ENCODE measurements at places on chromosomes 7 and 10. TPM values are rescaled to one million over a fixed set of nuclear protein-coding genes. Genes with fewer than 3 reads are reported as not detected.

DNA sequence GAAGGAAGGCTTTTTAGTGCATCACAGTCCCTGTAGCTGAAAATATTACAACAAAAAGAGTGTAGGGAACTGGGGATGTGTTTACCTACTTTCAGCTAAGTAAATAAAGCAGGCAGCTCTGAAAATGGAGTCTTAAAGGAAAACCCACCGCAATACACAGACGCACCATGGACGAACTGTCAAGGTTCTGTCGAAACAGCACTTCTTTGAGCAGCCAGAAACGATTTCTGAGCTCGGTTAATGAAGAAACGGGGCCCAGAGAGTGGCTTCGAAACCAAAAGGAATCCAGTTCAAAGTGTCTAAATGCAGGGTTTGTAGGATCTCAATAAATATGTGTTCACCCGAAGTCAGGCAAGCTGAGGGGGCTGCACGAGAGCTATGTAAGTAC, 275.4 kb upstream of the NEBL start:
- peaks cover 49% of the 10 kb centered on the region for H3K27me3 ChIP-seq
- H3K4me3 ChIP-seq: peak overlapping the region; percentile 92
- H3K4me1 ChIP-seq: peaks cover 33% of the 10 kb centered on the region
- H3K27ac ChIP-seq: no peak overlapping the region
- H3K36me3 ChIP-seq: no peaks in the 10 kb centered on the region

The CYP3A7 gene
- total RNA-seq: not detected

The CHN2 gene
- 5.0 TPM for total RNA-seq

The TNPO3 gene
- total RNA-seq: 87.0 TPM

The PON1 gene
- total RNA-seq: 0.26 TPM

DNA sequence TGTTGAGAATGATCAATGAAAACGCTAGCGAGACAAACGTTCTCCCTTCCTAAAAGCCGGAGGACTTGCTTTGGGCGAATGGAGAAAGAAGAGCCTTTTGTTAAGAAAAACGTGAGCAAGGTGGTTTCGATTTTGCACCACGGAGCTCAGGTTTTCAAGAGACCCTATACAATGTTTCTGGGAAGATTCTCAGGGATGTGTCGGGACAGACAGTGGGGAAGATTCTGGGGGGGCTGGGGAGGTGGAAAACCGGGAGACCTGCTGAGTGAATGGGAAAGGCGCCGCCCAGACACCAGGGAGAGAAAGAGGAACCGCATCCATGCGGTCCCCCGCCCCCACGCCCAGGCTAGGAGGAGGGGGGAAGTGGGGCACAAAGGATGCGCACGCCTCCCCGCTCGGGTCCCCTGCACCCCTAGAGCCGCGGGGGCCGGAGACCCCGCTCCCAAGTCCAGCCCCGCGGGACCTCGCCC, 745 bp downstream of the YWHAG start:
- peaks cover 41% of the 10 kb centered on the region for H3K4me1 ChIP-seq
- H3K27me3 ChIP-seq: no peaks in the 10 kb centered on the region
- H3K27ac ChIP-seq: peak overlapping the region; percentile 86
- H3K4me3 ChIP-seq: peak overlapping the region; percentile 96

GRCh38 chr7:29013082-29013695, 55.1 kb upstream of the TRIL start:
- no peak for DNase-seq
- H3K27me3 ChIP-seq: no peaks in the 10 kb centered on the region
- H3K4me1 ChIP-seq: peaks cover under 1% of the 10 kb centered on the region
- H3K27ac ChIP-seq: no peak overlapping the region
- H3K36me3 ChIP-seq: no peaks in the 10 kb centered on the region
- no peak overlapping the region for H3K4me3 ChIP-seq

The UBE2D1 gene
- 23.8 TPM for total RNA-seq

DNA sequence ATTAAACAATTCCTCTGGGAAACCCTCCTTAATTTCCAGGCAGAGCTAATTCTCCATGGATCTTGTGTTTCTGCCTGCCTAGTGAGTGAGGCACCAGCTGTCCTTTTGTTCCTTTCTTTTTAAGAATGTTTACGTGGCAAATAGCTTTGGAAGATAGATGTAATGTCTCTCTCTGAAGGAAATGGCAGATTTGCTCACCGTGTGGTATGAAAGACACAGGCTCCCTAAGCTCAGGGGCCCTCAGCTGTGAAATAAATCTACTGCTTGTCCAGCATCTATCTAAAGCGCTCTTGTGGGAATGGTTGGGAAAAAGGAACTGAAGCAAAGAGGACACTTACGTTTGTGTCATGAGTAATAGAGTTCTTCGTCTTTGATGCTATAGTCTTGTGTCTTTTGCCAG, 64.6 kb downstream of the FAS start:
- no peaks in the 10 kb centered on the region for H3K36me3 ChIP-seq
- H3K27ac ChIP-seq: no peak overlapping the region
- H3K4me1 ChIP-seq: peaks cover 11% of the 10 kb centered on the region
- H3K27me3 ChIP-seq: no peaks in the 10 kb centered on the region
- H3K4me3 ChIP-seq: no peak overlapping the region

The DDC gene
- total RNA-seq: not detected

- H3K4me1 ChIP-seq: peaks cover 4% of the 10 kb centered on the region
- H3K4me3 ChIP-seq: no peak overlapping the region
- no peaks in the 10 kb centered on the region for H3K36me3 ChIP-seq
- DNase-seq: no peak
- no peak overlapping the region for H3K27ac ChIP-seq
These were observed 7.0 kb upstream of the CSGALNACT2 start for GRCh38 chr10:43131256-43131655.

The ACSM6 gene
- 0.14 TPM for total RNA-seq

The OPALIN gene
- total RNA-seq: not detected

- H3K4me1 ChIP-seq: peaks cover 10% of the 10 kb centered on the region
- no peak for DNase-seq
- no peak overlapping the region for H3K4me3 ChIP-seq
- no peak overlapping the region for H3K27ac ChIP-seq
- peaks cover 6% of the 10 kb centered on the region for H3K27me3 ChIP-seq
- no peaks in the 10 kb centered on the region for H3K36me3 ChIP-seq
These were observed 10.8 kb downstream of the NEURL1 start for GRCh38 chr10:103504181-103504783.

GRCh38 chr7:159149488-159149887, 4.8 kb upstream of the VIPR2 start:
- no peaks in the 10 kb centered on the region for H3K4me1 ChIP-seq
- H3K36me3 ChIP-seq: no peaks in the 10 kb centered on the region
- no peak overlapping the region for H3K27ac ChIP-seq
- DNase-seq: no peak
- H3K27me3 ChIP-seq: peaks cover 4% of the 10 kb centered on the region
- H3K4me3 ChIP-seq: no peak overlapping the region

DNA sequence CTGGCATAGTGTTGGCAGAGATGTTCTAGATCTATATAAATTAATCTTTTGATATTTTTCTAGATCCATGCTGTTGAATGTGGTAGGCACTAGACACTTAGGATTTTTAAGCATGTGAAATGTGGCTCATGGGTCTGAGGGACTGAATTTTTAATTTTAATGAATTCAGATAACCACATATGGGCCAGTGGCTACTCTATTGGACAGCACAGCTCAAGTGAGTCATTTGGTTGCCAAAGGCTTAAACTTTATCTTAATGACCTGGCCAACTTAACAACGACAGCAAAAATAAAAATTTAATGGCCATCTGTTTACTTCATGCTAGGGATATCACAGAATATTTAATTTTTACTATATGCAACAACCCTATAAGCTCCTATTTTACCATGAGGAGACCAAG, 61.4 kb downstream of the CDK14 start:
- peaks cover 44% of the 10 kb centered on the region for H3K4me1 ChIP-seq
- H3K27ac ChIP-seq: no peak overlapping the region
- no peak for DNase-seq
- H3K36me3 ChIP-seq: no peaks in the 10 kb centered on the region
- no peak overlapping the region for H3K4me3 ChIP-seq

DNA sequence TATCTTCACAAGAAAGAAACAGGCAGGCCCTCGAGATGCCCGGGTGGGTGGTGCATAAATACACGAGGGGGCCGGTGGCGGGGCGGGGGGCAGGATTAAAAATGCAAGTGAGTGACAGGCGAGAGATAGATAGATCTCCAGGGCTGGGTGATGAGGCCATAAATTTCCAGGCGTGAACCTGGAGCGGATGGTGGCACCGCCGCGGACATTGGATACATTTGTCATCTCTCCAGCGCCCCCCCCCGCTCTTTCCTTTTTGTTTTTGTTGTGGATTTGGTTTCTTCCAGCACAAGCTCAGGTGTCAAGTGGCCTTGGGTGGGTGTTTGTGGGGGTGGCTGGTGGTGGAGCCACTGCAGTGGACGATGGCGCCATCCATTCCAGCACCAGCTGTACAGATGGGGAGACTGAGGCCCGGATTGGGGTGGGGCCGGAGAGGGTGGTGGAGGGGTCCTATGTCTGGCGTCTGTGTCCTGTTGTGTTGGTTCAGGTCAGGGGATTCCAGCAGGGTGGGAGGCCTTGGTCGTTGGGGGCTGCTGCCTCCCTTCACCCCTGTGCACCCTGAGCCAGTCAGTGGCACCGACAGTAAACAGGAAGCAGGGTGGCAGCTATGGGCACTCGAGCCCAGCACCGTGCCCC, 2.9 kb downstream of the ELFN1 start:
- H3K4me1 ChIP-seq: peaks cover 15% of the 10 kb centered on the region
- H3K36me3 ChIP-seq: no peaks in the 10 kb centered on the region
- H3K4me3 ChIP-seq: no peak overlapping the region

- H3K4me1 ChIP-seq: 0 out of 2 replicates have a peak, but pooled peaks cover 3% of the 10 kb centered on the region
- no peak overlapping the region for H3K27ac ChIP-seq
- H3K36me3 ChIP-seq: peaks cover 14% of the 10 kb centered on the region
- H3K4me3 ChIP-seq: no peak overlapping the region
- H3K27me3 ChIP-seq: no peaks in the 10 kb centered on the region
- no peak for DNase-seq
These were observed 117.4 kb downstream of the LHPP start for GRCh38 chr10:124579011-124579399.

The PLXDC2 gene
- total RNA-seq: 31.7 TPM

- H3K4me1 ChIP-seq: no peaks in the 10 kb centered on the region
- no peak for DNase-seq
- no peaks in the 10 kb centered on the region for H3K36me3 ChIP-seq
- no peaks in the 10 kb centered on the region for H3K27me3 ChIP-seq
- H3K4me3 ChIP-seq: no peak overlapping the region
These were observed 204.7 kb downstream of the TAX1BP1 start for GRCh38 chr7:27944643-27945042.

- no peaks in the 10 kb centered on the region for H3K36me3 ChIP-seq
- no peak for DNase-seq
- H3K27me3 ChIP-seq: no peaks in the 10 kb centered on the region
These were observed 482 bp downstream of the CCDC6 start for GRCh38 chr10:59905731-59906416.

DNA sequence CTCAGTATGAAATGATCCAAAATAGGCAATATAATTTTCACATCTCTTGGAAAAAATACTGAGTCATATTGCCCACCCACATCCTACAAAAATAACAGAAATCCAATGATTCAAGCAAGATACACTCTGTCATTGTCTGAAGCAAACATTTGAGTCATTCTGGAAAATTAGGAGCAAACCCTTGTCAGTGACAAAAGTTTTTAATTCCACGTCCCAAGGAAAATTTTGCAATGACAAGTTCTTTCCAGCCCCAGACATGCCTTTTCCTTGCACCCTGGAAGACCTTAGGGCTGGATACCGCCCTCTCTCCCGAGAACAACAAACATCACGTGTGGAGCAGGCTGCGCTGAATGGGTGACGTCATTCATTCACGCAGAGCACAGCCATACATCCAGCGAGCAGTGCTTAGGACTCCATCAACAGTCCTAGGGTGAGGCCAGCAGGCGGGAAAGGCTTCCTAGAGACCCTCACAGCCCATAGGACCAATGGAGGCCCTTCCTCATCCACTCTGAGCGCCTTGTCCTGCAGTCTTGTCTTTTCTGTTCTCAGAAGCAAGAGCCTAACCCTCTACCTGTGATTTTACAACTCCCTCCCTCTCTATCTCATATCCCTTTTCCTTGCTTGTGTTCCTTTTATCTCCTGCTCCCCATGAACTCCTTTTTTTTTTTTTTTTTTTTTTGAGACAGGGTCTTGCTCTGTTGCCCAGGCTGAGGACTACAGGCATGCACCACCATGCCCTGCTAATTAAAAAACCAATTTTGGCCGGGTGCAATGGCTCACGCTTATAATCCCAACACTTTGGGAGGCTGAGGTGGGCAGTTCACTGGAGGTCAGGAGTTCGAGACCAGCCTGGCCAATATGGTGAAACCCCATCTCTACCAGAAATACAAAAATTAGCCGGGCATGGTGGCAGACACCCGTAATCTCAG, 23.5 kb upstream of the KDM7A start:
- peaks cover 16% of the 10 kb centered on the region for H3K36me3 ChIP-seq
- H3K4me1 ChIP-seq: peaks cover 14% of the 10 kb centered on the region
- DNase-seq: no peak
- H3K27ac ChIP-seq: no peak overlapping the region
- peaks cover 9% of the 10 kb centered on the region for H3K27me3 ChIP-seq

The TRPV5 gene
- total RNA-seq: not detected

DNA sequence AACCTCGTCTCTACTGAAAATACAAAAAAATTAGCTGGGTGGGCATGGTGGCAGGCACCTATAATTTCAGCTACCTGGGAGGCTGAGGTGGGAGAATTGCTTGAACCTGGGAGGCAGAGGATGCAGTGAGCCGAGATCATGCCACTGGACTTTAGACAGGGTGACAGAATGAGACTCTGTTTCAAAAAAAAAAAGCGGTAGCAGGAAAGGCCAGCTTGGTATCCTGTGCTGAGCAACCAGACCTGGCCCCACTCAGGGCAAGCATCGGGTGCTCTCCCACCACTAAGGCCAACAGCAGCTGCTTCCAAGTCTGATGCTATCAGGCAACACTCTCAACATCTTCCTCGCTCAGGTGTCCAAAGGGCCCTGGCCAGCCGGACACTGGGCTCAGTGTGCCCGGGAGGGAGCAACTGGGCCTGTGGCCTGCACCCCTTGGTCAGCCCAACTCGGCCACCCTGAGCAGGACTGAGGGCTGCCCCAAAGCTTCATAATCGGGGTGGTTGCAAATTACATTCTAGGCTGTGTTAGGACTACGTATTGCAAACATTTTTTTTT, 44.3 kb upstream of the MSMB start:
- no peaks in the 10 kb centered on the region for H3K27me3 ChIP-seq
- peaks cover 11% of the 10 kb centered on the region for H3K4me1 ChIP-seq
- no peaks in the 10 kb centered on the region for H3K36me3 ChIP-seq

GRCh38 chr10:5601826-5602495, 64.4 kb downstream of the ASB13 start:
- no peak overlapping the region for H3K27ac ChIP-seq
- no peaks in the 10 kb centered on the region for H3K27me3 ChIP-seq
- no peaks in the 10 kb centered on the region for H3K4me1 ChIP-seq
- no peak for DNase-seq
- H3K36me3 ChIP-seq: no peaks in the 10 kb centered on the region
- no peak overlapping the region for H3K4me3 ChIP-seq

GRCh38 chr10:67402620-67403019, 293.4 kb downstream of the CTNNA3 start:
- no peak for DNase-seq
- H3K36me3 ChIP-seq: peaks cover 40% of the 10 kb centered on the region
- no peak overlapping the region for H3K4me3 ChIP-seq
- peaks cover 17% of the 10 kb centered on the region for H3K27me3 ChIP-seq
- peaks cover 21% of the 10 kb centered on the region for H3K4me1 ChIP-seq

DNA sequence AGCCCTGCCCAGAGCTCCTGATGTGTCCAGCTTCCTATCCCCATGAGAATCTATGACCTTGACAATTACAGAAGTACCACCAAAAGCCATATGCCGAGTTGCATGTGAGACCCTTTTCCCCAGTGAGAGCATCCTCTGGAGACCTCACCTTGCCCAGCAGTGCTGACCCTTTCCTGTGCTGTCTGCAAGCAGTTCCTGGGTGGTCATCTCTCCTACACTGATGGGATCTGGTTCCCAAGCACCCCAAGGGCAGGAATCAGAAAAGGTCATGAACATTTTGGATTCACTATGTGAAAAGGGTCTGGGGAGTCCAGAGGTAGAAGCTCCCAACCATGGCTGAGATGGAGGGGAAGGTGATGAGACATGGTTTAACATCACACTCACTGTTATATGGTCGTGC, 18.2 kb downstream of the SFTPD start:
- no peak for DNase-seq
- peaks cover 6% of the 10 kb centered on the region for H3K4me1 ChIP-seq
- no peak overlapping the region for H3K4me3 ChIP-seq
- H3K36me3 ChIP-seq: peaks cover 11% of the 10 kb centered on the region
